ENCODE measurements at places on chromosomes 1 and 21. TPM values are rescaled to one million over a fixed set of nuclear protein-coding genes. Genes with fewer than 3 reads are reported as not detected.

GRCh38 chr1:158999316-159000069 is 10.2 kb upstream of the IFI16 start:
- peak overlapping the region; percentile 89 for H3K27ac ChIP-seq
- H3K36me3 ChIP-seq = no peaks in the 10 kb centered on the region
- H3K4me3 ChIP-seq = peak overlapping the region; percentile 46
- no peaks in the 10 kb centered on the region for H3K27me3 ChIP-seq
- DNase-seq = no peak

GRCh38 chr1:53463961-53464899 is 5.0 kb downstream of the DMRTB1 start:
- H3K27me3 ChIP-seq = no peaks in the 10 kb centered on the region
- DNase-seq = no peak
- no peaks in the 10 kb centered on the region for H3K4me1 ChIP-seq
- H3K4me3 ChIP-seq = no peak overlapping the region

DNA sequence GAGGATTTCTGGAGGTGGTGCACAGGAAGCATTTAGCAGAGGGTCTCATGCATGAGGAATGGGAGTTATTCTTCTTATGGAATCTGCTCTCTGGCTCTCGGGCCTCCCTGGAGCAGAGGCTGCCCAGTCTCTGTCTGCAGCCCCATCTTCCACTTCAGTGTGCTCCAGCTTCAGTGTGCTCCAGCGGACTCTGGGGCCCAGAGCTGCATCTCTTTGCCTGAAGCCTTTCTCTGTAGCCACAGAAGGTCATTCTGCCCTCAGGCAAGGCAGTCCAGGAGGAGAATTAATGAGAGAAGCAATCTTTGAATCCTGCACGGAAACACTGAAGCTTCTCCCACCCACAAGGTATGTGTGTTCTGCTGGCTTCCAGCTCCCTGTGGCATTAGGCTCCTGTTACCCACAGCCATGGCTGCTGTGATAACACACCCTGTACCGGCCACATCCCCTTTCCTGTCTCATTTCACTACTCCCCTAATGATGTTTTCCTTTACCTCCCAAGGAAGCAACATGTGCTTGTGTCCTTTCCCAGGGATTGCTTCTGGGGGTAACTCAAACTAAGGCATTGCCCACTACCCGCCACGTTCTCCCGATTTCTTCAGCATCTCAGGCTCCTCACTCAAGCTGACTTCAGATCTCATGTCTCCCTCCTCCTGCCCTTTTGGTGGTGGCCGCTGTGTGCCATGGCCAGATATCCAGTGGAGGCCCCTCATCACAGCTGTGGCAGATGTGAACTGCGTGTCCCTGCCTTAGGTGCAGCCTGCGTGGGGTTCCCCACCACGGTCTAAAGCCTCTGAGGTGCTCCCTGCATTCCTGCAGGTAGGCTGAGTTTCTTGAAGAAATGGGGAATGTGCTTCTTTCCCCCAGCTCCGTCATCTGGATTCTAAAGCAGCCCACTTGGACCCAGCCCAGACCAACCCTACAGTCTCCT is 181.2 kb upstream of the GALNT2 start:
- no peak for DNase-seq
- H3K36me3 ChIP-seq = no peaks in the 10 kb centered on the region
- no peak overlapping the region for H3K27ac ChIP-seq
- H3K27me3 ChIP-seq = no peaks in the 10 kb centered on the region

DNA sequence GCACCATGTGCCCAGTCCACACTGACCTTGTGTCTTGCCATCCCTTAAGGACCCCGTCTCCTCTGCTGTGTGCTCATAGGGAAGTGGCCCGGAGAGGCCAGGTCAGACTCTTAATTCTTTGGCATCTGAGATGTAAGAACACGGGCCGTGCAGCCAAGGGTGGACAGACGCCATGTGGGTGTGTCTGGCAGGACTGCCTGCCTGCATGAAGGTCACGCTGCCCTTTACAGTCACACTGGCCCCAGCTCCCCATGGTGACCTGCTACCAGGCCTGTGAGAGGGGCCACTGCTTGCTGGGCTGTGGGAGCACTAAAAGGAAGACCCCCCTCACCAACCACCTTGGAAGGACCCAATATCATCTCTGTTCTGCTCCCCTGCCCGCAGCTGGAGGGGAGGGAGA is 17.7 kb downstream of the DHRS3 start:
- peak overlapping the region; percentile 89 for H3K27ac ChIP-seq
- H3K27me3 ChIP-seq = no peaks in the 10 kb centered on the region
- no peaks in the 10 kb centered on the region for H3K36me3 ChIP-seq
- H3K4me1 ChIP-seq = peaks cover 81% of the 10 kb centered on the region

NOTCH2NLA gene
- 44.1 TPM for total RNA-seq

CFH gene
- total RNA-seq = 9.2 TPM

BCAR3 gene
- 9.4 TPM for total RNA-seq

All from esophagus squamous epithelium (tissue), 5 donors.